Renal pelvis (tissue), 12 donors: ENCODE measurements at places on chromosomes 3 and 15. TPM values are rescaled to one million over a fixed set of nuclear protein-coding genes. Genes with fewer than 3 reads are reported as not detected.

The MORC1 gene
- 0.64 TPM for polyA plus RNA-seq

The SLC28A1 gene
- 7.7 TPM for polyA plus RNA-seq

The GPR160 gene
- 24.6 TPM for polyA plus RNA-seq

The IL20RB gene
- polyA plus RNA-seq, result 0.30 TPM

The MUC13 gene
- not detected for polyA plus RNA-seq

The GOLGA6A gene
- not detected for polyA plus RNA-seq

The XCR1 gene
- 0.56 TPM for polyA plus RNA-seq

The MST1R gene
- 1.7 TPM for polyA plus RNA-seq

The LOXL1 gene
- 73.6 TPM for polyA plus RNA-seq

The MUSTN1 gene
- 0.75 TPM for polyA plus RNA-seq

The ZNF662 gene
- 38.2 TPM for polyA plus RNA-seq

The ECE2 gene
- 0.10 TPM for polyA plus RNA-seq
